ENCODE measurements at places on chromosomes 12 and 14.

DNA sequence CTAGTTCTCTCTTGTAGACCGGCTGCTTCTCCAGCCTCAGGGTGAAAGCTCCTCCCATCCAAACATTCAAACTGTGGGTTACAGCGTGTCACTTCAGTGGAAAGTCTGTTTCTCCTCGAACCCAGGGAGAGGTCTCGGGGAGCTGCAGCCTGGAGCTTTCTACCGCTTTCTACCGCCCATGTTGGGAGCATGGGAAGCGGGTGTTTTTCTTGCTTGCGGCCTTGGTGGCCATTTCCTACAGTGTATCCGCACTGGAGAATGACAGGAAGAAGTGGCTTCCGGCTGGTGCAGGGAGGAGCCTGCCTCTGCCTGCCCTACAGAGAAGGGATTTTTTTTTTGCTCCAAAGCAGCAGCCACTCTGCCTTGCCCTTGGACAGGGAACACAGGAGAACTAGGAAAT, 21.2 kb downstream of the ZFP36L1 start:
- DNase-seq, result no peak

DNA sequence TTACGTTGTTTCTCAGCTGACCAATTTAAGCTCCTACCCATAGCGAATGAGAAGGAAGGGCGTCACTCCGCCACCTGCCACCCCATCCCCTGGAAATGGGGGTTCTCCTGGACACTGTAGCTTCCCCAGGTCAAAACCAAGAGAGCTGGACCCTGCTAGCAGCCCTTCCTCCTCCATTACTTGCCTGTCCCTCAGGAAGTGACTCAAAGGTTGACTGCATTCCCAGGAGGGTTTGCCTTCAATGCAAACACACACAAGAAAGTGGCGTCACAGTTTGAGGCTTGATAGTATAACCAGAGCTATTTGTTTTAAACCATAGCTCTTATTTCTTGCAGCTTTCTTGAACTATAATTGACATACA, 79.1 kb downstream of the KCNK13 start:
- DNase-seq, result peak; percentile 63

DNA sequence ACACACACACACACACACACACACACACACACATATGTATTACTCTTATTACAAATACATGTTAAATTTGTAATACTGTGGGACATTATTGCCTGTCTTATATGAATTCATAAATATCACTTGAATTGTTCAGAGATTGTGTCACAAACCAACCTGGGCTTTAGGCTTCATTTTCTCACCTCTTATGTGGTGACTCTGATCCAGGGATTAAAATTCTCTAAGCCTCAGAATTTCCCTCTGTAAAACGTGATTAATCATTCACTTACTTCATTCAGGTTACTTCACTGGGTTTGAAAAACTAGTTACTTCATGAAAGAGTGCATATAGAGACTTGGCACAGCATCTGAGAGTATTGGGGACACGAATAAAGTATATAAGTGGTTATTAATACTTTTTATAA, 240.3 kb upstream of the PDZRN4 start:
- DNase-seq, result no peak

- DNase-seq, result no peak
Measured at GRCh38 chr12:121778567-121779421, 14.7 kb downstream of the RHOF start.

- no peak for DNase-seq
Measured at GRCh38 chr12:131093604-131093955, 139.9 kb downstream of the ADGRD1 start.

DNA sequence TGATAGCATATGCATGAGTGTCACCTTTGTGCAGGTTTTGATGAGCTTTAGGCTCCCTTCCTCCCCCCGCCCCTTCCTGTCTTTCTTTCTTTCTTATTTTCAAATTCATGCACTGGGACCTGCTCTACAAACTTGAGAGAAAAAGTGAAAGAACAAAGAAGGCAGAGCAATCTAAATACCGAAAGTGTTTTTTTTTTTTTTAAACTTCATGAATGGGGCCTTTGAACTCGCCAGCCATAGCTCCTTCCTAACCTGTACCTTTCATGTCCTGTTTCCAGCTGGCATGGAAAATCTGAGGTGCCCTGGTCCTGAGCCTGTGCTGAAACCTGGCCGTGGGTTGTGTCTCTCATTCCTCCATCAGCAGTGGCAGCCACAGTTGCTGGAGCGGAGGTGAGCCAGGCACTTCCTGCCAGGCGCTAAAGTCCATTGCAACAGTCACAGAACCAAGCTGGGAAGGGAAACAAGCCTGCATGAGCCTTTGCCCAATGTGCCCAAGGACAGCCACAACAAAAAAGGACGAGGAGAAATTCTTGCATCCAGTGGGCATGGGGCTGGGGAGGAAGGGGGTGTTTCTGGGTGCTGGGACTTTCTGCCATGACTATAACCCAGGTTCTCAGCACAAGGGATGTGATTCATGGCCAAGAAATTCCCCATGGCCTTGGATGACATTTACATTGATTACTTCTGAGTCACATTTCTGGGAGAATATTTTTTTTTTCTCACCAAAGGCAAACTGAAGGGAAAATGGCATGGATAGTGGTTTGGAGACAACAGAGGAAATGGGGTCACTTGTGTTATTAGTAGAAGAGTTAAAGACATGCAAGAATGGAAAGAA, 102.7 kb downstream of the TMEM30B start:
- DNase-seq, result peak; percentile 99

Data from ELR (cell line).